ENCODE measurements at places on chromosomes 4 and X.
A peak's percentile ranks its signal among the peaks of the same experiment; 100 is the strongest.

- no peak for DNase-seq
Measured at GRCh38 chr4:17633600-17633999, 19.2 kb downstream of the MED28 start.

DNA sequence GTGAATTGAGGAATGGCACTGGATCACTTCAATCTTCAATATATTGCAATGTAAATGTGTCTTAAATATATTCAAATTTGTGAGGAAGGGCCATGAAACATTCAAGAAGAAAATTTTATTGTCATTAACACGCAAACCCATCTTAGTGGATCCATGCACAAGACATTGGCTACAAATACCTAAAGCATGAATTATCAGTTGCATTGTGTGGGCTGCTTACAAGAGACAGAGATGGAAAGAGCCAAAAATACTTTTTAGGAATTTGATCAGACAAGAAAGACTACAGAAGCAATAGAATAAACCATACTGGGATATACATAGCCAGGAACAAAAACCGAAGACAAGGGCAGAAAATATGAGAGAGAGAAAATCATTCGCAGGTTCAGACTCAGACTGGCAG lies 616.2 kb upstream of the GRIA3 start:
- DNase-seq: no peak

DNA sequence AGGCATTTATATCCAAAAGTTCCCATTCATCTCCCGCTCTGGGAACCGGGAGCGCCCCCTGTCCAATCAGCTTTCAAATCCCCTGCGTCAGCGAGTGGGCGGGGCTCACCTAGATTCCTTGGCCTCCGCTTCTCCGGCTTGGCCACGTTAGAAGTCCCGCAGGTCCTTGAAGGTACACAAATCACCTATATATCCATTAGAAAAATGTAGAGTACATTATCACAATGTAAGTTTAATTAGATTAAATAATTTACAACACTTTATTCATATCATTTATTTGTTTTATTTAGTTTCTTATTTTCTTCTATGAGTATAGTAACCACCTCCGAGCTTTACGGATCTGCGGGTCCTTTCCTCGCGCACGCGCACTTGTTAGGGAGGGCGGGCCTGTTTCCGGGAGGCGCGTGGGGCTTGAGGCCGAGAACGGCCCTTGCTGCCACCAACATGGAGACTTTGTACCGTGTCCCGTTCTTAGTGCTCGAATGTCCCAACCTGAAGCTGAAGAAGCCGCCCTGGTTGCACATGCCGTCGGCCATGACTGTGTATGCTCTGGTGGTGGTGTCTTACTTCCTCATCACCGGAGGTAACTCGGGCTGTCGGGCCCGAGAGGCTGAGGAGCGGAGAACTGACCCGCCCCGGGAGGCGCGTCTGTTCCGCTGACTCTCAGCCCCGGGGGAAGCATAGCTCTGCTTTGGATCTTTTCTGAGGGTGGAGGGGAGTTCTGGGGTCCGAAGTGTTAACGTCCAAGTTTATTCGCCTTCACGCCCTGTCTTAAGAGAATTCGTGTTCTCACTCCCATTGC lies at the start of gene OSTC:
TSS of gene OSTC (plus strand) at position 388 of the 802 bp plus-strand sequence. CDS start at position 445, 57 bp downstream.
- peak; percentile 93 for DNase-seq

DNA sequence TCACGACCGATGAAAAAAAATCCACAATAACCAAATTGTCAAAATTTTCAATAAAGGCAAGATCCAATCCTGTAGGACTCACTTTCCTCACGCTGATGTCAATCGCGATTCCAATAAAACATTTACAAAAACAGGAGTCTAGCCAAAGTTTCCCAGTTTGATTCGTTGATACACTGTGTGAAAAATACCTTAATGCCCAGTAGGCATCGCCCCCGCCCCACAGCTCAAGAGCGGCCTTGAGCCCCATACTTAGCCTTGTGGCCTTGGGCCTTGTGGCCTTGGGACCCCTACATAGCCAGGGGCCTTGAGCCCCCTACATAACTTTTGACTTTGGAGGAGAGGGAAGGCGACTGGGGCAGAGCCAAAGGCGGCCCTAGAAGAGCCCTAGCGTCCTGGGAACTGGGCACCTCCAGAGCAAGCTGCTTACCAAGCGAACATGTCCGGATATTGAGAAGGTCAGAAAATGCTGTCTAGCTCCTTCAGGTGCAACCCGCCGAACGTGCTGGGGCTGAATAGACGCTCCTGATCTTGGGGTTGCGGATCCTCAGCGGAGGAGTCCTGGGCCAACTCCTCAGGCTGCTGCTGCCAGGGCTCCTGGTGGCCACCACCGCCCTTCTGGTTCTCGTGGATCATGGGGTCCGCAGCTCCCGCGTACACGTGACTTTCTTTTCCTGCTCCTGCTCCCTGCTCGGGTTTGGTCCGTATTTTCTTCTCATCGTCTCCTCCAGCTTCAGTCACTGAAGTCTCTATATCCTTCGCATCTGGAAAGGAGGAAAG lies 62.9 kb downstream of the RHOXF2B start:
- DNase-seq: no peak

- no peak for DNase-seq
Measured at GRCh38 chrX:153867671-153868070, 18.3 kb downstream of the L1CAM start.

DNA sequence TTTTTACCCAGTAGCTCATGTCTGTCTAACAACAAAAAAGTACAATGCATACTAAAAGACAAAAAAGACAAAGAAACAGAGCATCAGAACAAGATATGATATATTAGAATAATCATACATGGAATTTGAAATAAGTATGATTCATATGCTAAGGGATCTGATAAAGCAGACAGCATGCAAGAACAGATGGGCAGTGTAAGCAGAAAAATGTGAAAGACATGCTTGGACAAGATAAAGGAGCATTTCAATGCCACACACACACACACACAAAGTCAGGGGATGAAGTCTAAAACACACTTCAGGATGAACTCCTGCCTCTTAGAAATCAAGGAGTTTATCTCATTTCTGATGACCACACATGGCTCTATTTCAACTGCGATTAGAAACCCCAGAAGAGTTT lies 649.6 kb upstream of the NDST4 start:
- DNase-seq: no peak

GRCh38 chr4:13261486-13262257 lies 222.5 kb downstream of the RAB28 start:
- DNase-seq: no peak

- DNase-seq: peak; percentile 21
Measured at GRCh38 chrX:36431819-36432218, 512.3 kb downstream of the CFAP47 start.

DNA sequence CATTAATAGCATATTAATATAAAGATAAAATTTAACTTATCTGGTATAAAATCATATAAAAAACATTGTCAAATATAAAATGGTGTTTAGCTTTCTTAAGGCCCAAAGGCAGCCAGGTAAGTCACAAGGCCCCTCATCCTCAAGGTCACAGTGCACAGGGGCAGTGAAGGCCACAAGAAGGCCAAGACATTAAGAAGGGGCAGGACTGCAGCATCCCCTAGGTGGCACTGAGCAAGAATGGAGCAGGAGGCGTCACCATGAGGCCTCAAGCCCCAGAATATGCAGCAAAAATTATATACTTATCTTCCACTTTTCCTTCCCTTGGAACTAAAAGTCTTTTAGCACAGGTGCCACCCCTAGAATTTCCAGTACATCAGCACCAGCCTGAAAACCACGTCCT lies 49.5 kb upstream of the MAGEA8 start:
- DNase-seq: no peak

DNA sequence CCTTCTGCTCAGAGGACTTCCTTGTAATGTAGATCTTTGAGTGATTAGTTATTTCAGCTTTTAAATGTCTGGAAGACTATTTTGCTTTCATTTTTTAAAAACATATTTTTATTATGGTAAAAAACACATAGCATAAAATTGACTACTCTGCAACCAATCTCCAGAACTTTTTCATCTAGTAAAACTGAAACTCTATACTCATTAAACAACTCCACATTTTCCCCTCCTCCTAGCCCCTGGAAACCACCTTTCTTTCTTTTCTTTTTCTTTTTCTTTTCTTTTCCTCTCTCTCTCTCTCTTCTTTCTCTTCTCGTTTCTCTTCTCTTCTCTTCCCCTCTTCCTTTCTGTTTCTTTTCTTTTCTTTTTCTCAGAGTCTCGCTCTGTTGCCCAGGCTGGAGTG lies 230.6 kb downstream of the DLG3 start:
- no peak for DNase-seq

DNA sequence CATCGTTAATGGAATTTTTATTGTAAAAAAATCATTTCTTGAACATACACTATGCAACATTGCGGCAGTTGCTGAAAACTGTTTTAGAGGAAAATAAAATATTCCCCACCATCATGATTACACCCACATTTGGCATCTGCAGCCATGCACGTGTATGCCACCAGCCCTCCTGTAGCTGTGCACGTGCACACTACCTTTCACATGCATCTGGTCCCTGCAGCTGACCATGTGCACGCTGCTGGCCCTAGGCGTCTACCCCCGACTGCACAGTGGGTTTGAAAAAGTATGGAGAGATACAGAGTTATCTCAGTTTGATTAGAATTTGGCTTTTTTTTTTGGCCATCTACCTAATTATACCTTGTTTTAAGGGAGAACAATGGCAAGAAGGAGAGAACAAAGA lies 569.8 kb upstream of the IGFBP7 start:
- DNase-seq: no peak

GRCh38 chr4:146062340-146062739 lies 113.2 kb upstream of the LSM6 start:
- DNase-seq: no peak

DNA sequence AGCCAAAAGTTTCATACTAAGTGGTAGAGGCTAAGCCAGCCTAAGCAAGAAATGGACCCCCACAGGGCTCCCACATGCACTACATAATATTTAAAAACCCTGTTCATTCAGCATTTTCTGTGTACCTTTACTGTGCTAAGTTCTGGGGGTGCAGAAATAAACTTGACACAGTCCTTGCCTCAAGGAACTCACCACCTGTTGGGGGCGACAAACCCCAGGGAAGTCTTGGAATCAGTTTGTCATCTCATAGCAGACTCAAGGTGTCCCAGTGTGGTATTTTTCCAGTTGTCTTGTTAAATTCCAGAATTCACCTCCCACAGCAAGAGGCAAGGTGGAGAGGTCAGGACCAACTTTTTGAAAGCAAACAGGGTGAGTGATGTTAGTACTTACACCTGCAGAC lies 43.1 kb downstream of the ATG4A start:
- no peak for DNase-seq

- DNase-seq: no peak
Measured at GRCh38 chr4:100582146-100582545, 64.3 kb upstream of the EMCN start.

GRCh38 chr4:17771284-17771908 lies 10.0 kb downstream of the FAM184B start:
- no peak for DNase-seq

- no peak for DNase-seq
Measured at GRCh38 chr4:23368081-23368697, 521.7 kb downstream of the PPARGC1A start.

DNA sequence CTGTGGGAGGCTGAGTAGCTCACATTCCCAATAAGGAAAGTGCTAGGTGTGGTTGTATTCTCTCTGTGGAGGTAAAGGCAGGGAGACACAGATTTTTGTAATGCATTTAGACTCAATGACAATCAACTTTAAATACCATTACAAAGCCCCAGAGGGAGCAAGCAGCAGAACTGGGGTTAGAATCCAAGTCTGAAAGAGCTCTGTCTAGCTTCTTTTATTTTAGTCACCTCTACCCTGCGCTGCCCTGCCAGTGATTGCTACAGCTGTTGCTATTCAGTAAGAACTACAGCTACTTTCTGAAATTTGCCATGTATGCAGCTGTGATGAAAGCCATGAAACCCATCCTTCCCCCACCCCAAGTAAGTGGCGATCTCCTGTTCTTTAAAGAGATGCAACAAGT lies 22.5 kb downstream of the SLC39A8 start:
- DNase-seq: no peak

DNA sequence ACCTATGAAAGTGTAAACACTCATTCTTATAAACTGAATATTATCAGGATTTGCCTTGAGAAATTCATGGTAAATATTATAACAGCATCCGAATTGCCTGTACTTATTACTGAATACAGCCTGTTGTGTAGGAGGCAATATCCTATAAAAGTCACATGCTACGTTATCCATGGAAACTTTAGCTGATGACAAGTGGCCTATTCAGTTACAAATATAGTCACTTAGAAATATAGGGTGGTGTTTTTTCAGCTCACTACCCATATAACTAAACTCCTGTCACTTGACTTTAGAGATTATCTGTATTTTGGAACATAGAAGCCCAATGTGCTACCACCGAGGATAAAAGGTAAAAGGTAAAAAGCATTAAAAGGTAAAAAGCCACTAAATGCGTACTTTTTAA lies 493.4 kb downstream of the INPP4B start:
- DNase-seq: no peak

DNA sequence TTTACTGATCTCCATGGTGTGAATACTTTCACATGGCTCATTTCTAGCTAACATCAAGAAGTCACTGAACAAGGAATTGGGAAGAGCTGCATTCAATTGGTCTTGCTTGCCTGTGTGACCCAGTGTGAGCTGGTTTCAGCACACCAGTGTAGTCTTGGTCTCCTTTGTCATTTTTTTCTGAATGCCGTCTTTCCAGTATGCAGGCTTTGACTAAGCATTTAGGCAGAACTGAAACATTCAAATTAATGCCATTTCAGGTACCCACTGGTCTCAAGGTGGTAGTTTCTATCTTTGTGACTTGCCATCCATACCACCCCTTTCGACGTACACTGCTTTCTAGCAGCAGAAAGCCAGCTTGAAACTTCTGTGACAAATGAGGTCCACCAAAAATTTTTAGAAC lies 550.5 kb upstream of the BOD1L1 start:
- DNase-seq: no peak

- no peak for DNase-seq
Measured at GRCh38 chr4:108821351-108821930, 58.6 kb upstream of the ETNPPL start.

GRCh38 chrX:114028907-114029662 lies 554.8 kb upstream of the HTR2C start:
- DNase-seq: no peak

DNA sequence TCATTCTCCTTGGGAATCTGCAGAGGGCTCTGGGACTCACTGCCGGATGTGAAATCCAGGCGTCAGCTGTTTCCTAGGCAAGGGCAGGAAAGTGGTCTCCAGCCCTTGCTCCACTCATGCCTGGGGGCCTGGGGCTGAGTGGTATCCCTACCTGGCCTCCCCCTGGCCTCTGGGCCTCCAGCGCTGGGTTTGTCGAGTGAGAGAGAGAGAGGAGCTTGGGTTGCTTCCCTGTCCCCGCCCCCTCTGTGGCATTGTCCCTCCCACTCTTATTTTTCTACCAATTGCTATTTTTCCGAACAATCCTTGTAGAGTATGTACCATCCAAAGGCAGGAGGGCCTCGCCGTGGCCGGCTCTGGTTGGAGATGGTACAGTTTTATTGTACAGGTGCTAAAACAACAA lies 53.1 kb downstream of the ELF4 start:
- no peak for DNase-seq

GRCh38 chr4:145130130-145130529 lies 32.0 kb downstream of the ABCE1 start:
- DNase-seq: no peak

- peak; percentile 68 for DNase-seq
Measured at GRCh38 chrX:141405853-141406492, 163.7 kb upstream of the SPANXC start.

Measured in skeletal muscle cell (primary cell).